ENCODE measurements at places on chromosomes 5 and 9.

DNA sequence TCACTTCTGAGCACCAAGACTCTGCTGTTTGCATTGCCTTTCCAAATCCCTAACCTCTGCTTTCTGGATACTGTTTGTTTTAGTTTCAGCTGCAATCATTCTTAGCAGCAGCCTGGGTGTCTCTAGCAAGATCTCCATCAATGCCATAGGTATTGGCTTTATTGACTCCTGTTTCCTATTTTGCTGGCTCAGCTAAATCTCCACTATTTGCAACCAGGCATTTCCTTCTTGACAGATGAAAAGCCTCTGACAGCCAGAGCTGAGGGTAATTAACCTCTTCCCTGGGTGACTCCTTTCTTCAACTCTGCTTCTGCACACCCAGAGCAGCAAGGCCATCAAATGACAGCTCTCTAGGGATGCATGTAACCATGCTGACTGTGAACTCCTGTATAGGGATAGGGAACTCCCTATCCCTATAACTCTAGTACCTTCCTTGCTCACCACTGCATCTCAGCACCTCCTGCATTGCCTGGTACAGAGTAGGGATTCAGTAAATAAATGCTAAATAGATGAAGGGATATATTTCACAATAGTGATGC lies 293.5 kb downstream of the TRIM32 start:
- DNase-seq, result no peak

GRCh38 chr9:115367780-115368525 lies 250.0 kb upstream of the TNC start:
- DNase-seq, result no peak

DNA sequence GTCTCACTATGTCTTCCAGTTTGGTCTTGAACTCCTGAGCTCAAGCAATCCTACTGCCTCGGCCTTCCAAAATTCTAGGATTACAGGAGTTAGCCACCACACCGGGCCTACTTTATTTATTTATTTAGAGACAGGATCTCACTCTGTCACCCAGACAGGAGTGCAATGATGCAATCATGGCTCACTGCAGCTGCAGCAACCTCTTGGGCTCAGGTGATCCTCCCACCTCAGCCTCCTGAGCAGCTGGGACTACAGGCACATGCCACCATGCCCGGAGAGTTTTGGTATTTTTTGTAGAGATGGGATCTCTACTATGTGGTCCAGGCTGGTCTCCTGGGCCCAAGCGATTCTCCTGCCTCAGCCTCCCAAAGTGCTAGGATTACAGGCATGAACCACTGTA lies 32.8 kb downstream of the PHAX start:
- DNase-seq, result no peak

DNA sequence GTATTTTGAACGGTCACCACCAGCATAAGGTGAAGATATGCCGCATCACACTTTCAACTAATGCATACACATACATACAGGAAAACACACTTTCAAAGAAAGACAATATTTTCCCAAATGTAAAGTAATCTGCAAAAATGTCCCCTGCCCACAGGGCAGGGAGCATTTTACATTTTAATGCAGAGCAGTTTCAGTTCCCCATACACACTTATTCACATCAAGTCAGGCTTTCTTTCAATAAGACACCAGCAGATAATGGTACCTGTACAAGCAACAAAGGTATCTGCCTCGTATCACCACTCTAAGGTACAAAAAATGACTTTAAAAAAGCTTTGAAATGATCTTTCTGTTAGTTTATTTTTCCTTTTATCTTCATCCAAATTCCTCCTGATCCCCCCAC lies 247.1 kb upstream of the CCNG1 start:
- DNase-seq, result no peak

DNA sequence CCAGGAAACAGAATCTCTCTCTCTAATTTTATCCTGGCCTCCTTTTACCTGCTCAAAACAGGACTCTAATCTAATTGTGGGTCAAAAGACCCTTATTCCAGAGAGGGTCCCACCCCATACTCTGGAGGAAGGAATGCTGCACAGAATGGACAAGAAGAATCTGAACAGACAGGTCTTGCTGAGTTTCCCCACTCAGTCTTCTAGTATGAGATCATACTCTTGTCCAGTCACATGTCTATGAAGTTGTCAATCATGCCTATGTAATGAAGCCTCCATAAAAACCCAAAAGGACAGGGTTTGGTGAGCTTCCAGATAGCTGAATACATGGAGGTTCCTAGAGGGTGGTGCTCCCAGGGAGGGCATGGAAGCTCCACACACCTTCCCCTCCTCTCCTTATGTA lies 123.9 kb upstream of the FER start:
- DNase-seq, result no peak

GRCh38 chr5:120848883-120849282 lies 384.8 kb downstream of the PRR16 start:
- no peak for DNase-seq

GRCh38 chr5:160054831-160055230 lies 45.9 kb downstream of the TTC1 start:
- no peak for DNase-seq

GRCh38 chr5:149424371-149425315 lies 45.6 kb upstream of the IL17B start:
- no peak for DNase-seq

GRCh38 chr5:143601357-143601756 lies 197.9 kb upstream of the NR3C1 start:
- no peak for DNase-seq

DNA sequence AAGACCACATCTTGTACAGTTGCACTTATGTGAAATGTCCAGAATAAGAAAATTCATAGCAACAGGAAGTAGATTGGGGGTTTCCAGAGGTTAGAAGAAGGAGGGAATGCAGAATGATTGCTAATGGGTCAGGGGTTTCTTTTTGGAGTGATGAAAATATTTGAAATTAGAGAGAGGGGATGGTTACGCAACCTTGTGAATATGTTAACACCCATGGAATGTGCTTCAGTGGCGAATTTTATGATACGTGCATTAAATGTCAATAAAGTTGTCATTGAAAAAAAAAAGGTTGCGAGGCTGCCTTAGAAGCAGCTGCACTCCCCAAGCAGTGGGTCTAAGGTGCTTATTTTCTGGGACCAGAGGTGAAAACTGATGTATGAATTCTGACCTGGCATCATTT lies 64.4 kb upstream of the SUB1 start:
- no peak for DNase-seq

GRCh38 chr9:123401879-123402513 lies 46.0 kb downstream of the CRB2 start:
- DNase-seq, result no peak

DNA sequence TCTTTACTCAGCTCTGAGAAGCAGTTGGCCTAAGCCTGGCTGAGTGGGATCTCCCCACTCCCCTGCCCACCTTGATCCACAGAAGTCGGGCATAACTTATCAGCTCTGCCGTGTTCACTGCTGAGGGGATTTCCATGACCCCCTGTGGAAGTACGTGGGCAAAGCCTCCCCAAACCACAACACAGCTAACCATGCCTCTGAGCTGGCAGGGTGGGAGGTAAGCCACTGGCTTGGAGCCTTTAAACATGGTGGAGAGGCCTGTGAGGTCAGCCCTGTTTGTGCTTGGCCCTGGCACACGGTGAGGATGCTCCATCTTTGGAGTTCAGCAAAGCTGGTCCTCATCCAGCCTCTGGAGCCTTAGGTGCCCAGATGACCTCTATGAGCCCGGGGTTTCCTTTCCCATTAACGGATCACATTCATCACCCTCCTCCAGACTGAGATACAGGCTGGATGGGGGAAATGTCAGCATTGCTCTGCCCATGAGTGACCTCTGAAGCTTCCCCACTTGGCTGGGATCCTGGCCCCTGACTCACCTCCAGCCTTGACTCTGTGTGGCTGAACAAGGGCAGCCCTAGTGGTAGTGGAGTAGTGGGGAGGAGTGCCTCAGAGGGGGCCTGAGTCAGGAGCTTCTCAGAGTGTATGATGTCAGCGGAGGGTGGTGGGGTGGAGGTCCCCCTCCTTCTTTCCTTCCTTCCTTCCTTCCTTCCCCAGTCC lies 6.2 kb downstream of the PDLIM4 start:
- no peak for DNase-seq

DNA sequence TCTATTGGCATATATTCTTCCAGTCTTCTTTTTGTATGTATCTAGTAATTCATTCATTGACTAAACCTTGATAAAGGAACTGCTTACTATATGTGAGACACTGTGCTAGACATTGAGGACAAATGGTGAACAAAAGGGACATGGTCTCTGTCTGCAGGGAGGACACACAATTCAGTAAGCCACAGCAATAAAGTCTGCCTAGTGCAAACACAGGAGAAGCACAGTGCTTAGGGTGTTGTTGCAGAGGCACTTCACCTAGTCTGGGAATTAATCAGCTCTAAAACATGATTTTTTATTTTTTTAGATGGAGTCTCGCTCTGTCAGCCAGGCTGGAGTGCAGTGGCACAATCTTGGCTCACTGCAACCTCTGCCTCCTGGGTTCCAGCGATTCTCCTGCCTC lies 6.4 kb upstream of the CCL28 start:
- DNase-seq, result no peak

- DNase-seq, result no peak
Measured at GRCh38 chr5:170270293-170271069, 27.1 kb downstream of the LCP2 start.

- DNase-seq, result no peak
Measured at GRCh38 chr5:53321073-53321472, 159.4 kb upstream of the FST start.

DNA sequence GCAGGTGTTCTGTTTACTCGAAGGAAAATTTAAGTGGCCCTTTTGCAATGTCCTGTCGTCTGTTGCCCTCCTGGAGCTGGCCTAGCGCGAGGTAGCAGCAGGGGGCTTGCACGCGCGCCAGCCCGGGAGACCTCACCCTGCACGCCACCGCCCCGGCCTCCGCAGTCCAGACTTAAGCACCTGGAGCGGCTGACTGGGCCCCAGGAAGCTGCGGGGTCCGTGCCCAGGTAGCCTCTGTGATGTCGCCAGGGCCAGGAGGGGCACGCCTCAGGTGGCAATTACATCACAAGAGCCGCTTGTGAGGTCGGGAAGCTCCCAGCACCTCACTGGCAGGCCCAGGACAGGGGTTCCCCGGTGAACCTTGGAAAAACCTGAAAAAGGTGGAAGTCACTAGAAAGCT lies at the start of gene SAXO1:
Gene SAXO1 (minus strand): TSS at position 195 of the 400 bp plus-strand sequence. CDS start 301 bp downstream, outside the sequence.
- no peak for DNase-seq

DNA sequence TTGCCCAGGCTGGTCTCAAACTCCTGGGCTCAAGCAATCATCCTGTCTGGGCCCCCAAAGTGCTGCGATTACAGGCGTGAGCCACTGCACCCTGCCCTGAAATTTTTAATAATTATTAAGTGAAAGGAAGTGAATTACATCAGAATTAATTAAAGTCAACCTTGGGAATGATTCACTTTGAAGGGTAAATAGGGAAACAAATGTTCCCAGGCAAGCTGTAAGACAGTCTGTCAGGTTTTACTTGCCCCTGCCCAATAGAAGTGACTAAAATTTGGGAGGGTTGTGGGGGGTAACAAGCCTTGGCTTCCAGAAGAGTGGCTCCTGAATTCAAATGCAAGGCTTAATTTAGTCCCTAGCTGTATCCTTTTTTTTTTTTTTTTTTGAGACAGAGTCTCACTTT lies 1.3 kb upstream of the LIX1 start:
- DNase-seq, result no peak

DNA sequence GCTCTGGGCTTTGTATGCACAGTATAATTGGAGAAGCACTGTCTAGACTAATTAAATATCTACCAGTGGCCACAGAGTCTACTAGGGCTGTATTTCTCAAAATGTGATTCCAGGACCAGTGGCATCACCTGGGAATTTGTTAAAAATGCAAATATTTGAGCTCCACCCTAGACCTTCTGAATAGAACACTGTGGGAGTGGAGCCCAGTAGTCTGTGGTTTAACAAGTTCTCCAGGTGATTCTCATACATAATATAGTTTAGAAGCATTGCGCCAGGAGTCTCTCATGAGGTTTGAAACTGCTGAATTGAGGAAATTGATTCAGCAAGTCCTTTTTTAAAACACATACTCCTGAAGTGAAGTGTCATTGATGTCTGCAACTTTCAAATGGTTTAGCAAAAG lies 74.7 kb downstream of the FCHO2 start:
- DNase-seq, result no peak

DNA sequence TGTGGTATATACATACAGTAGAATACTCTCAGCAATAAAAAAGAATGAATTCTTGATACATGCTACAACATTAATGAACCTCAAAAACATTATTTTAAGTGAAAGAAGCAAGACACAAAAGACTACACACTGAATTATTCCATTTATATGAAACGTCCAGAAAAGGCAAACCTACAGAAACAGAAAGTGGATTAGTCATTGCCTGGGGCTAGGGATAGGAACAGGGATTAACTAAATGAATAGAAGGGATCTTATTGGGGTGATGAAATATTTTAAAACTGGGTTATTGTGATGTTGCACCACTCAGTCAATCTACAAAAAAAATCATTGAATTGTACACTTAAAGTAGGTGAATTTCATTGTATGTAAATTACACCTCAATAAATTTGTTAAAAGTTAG lies 326.7 kb downstream of the PIK3R1 start:
- DNase-seq, result no peak

DNA sequence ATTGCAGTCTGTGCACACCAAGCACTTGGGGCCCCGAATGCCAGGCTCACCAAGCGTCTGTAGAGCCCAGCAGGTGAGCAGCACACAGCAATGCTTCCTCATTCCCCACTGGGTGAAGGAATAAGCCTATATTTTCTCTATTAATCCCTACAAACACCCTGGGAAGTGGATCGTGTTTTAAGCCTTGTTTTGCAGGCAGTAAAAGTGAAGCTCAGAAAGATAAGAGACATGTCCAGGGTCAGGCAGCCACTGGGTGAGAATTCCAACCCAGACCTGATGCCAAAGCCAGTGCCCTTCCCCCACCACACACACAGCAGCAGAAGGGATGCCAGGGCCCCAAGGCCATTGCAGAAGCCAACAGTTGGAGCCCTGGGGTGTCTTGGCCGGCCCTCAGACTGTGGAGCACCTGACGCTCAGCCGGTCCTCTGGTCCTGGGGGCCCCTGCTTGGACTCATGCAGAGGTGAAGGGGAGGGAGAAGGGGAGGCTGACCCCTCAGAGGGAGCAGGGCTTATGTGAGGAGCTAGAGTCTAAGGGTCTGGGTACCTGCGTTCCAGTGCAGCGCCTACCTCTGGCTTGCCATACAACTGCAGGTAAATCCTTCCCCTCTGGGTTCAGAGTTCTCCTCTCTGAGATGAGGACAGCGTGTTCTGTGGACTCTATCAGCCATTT lies 26.3 kb upstream of the SYNPO start:
- DNase-seq, result no peak

DNA sequence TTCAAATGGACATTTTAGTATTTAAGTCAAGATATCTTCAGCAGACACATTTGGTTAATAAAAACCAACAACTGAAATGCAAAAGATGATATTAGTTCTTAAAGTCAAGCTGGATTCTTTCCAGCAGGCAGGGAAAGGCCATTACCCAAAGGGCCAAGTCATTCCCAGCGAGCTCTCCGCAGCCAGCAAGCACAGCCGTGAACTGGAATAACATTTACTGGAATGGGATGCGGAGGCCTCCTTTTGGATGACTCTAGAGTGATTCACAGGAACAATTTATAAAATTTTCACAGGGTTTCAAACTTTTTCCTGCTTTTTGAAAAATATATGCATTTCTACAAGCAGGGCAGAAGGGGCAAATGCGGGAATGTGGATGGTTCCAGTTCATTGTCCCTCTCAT lies 76.6 kb upstream of the DAB2 start:
- DNase-seq, result no peak

- DNase-seq, result no peak
Measured at GRCh38 chr5:125245216-125245615, 498.8 kb upstream of the ZNF608 start.
